ENCODE measurements at places on chromosomes 7 and 10.

- DNase-seq, result no peak
Observed at GRCh38 chr10:118409295-118409694, 67.2 kb upstream of the FAM204A start.

- DNase-seq, result no peak
Observed at GRCh38 chr7:36636126-36636525, 88.2 kb downstream of the AOAH start.

- no peak for DNase-seq
Observed at GRCh38 chr7:140039896-140040295, 22.9 kb downstream of the PARP12 start.

- no peak for DNase-seq
Observed at GRCh38 chr10:30026080-30026479, 33.3 kb downstream of the JCAD start.

- DNase-seq, result no peak
Observed at GRCh38 chr7:27339478-27339877, 96.9 kb downstream of the EVX1 start.

GRCh38 chr7:138021889-138022288, 20.0 kb upstream of the CREB3L2 start:
- DNase-seq, result no peak

DNA sequence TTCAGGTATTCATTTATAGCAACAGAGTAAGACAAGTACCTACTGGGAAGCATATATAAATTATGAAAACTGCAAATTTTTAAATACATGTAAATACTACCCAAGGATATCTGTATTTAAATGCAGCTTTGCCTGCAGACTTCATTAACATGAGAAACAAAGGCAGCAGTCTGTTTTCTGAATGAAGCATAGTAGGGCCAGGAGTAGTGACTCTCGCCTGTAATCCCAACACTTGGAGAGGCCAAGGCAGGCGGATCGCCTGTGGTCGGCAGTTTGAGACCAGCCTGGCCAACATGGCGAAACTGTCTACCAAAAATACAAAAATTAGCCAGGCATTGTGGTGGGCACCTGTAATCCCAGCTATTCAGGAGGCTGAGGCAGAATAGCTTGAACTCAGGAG, 42.5 kb upstream of the PHF14 start:
- DNase-seq, result no peak

DNA sequence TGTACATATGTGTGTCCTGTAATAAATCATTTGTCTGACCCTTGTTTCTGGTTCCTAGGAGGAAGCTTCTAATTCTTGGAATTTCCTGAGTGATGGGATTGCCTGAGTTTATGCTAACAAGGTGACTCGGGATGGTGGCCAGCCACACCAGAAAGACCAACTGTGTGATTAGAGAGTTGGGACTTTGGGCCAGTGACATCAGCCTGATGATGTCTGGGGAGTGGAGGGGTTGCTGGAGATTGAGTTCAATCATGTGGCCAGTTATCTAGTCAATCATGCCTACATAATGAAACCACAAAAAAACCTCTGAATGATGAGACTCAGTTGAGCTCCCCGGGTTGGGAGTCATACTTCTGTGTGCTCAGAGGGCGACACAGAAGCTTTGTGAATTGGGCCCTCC, 23.5 kb upstream of the CARD11 start:
- no peak for DNase-seq

DNA sequence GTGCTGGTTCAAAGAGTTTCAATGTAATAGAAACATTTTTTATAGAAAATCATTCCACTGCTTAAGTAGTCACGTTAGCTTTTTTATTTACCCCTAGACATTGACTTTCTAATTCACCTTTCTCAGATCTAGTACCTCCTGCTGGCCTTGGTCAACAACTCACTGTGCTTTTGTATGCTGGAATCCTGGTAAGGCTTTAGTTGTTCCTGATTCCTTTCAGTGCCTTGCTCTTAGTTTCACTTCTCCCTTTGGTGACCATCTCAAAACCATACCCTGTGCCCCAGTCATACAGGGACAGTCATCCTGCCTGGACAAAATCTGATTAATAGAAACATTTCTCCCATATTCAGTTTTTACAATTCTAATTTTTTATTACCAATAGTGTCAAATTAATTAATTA, 130.2 kb downstream of the GPR37 start:
- no peak for DNase-seq

GRCh38 chr10:128751284-128751683, 625.1 kb upstream of the MKI67 start:
- DNase-seq, result no peak

DNA sequence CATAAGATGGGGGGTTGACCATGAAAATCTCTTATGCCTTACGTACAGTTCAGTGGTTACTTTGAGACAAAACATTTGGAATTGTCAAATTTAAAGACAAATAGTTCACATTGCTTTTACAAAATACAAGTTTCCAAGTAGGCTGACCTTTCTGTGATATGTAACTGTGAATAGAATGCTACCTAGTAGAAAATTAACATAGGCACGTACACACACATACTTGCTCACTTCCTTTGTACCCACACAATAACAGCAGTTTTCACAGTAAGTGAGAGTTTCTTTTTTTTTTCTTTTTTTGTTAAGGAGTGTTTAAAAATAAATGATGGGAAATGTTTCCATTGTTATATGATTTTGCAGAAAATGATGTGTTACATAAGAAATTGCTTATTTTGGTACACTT, 53.3 kb upstream of the SP8 start:
- DNase-seq, result no peak

DNA sequence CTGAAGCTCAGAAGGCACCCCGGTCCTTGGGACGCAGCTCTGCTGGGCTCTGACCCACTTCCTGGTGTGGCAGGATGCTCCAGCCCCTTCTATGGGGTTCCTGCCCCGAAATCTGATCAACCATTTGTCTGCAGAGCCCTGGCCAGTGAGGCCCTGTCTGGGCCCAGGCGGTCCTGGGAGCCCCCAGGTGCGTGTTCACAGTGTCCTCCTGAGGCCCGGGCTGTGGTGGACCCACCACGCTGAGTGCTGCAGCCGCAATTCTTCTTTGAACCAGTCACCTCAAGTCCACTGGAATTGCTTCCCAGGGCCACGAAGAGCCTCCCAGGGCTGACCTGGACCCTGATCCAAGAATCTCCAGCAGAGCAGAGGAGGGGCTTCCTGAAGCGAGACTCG, 19.1 kb downstream of the KNDC1 start:
- DNase-seq, result no peak

GRCh38 chr10:72323108-72323749, 31.5 kb downstream of the DNAJB12 start:
- DNase-seq, result no peak

Data from stimulated activated CD8-positive, alpha-beta memory T cell treated with anti-CD3 and anti-CD28 coated beads, Interleukin-4, amount 100 ng/mL, for 1 hour (primary cell).